NCI-H748 treated with DMSO at 0.1 percent for 48 hours (cell line): ENCODE measurements at places on chromosomes 11 and 22.

- no peak for DNase-seq
These were observed 15.8 kb upstream of the CHADL start for GRCh38 chr22:41256254-41257253.

DNA sequence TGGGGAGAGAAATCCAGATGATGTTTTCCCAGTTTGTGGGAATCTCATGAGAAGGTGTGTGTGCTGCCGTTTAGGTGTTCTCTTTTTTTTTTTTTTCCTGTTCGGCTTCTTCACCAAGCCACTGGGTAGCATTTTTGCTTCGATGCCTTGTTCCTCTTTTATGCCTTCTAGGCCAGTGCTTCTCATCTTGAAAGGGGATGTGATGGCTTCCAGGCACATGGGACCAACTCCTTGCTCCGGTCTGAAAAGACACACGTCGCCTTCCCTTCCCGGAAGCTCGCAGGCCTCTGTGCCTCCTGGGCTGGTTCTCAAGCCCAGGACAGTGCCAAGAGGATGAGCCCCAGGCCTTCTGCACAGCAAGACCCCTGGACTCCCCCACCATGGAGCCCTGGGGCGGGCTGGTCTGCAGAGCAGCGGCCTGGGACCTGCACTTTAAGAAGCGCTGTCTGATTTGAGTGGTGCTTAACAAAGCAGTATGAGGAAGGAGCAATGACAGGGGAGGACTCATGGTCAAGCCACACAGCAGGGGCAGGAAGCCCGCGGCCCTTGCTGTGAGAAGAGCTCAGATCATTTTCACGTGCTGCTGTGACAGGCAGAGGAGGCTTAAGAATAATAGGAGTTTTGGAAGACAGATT lies 158.8 kb downstream of the MPPED1 start:
- no peak for DNase-seq

DNA sequence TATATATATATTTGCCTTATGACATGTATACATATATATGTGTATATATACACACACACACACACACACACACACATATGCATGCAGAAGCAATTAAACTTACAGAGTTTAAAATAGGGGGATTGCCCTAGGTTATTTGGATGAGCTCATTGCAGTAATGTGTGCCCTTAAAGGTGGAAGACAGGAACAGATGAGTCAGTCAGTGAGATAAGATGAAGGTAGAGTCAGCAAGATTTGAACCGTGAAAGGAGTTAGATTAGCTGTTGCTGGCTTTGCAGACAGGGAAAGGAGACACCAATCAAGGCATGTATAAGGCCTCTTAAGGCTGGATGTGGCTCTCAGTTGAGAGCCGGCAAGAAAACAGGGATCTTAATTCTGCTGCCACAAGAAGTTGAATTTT lies 902.4 kb upstream of the RAG2 start:
- DNase-seq = no peak

GRCh38 chr11:28476049-28476448 lies 367.9 kb downstream of the METTL15 start:
- DNase-seq = no peak

DNA sequence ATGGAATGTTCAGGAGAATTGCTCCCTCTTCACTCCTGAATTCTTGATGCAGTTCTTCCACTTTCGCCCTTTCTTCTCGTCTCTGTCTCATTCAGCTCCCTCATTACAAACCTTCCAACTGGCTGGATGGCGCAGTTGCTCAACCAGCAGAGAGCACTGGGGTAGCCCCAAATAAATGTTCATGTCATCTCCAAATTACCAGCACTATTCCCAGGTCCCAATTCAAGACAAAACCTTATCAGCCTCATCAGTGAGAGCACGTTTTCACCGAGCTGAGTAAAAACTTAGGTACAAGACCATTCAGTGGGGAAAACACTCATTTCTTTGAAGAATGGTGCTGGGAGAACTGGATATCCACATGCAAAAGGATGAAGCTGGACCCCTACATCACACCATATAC lies 120.0 kb downstream of the MED15 start:
- DNase-seq = no peak

DNA sequence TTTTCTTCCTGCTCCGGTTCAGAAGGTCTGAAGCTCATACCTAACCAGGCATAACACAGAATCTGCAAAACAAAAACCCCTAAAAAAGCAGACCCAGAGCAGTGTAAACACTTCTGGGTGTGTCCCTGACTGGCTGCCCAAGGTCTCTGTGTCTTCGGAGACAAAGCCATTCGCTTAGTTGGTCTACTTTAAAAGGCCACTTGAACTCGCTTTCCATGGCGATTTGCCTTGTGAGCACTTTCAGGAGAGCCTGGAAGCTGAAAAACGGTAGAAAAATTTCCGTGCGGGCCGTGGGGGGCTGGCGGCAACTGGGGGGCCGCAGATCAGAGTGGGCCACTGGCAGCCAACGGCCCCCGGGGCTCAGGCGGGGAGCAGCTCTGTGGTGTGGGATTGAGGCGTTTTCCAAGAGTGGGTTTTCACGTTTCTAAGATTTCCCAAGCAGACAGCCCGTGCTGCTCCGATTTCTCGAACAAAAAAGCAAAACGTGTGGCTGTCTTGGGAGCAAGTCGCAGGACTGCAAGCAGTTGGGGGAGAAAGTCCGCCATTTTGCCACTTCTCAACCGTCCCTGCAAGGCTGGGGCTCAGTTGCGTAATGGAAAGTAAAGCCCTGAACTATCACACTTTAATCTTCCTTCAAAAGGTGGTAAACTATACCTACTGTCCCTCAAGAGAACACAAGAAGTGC lies 661 bp upstream of the MALAT1 start:
- peak; percentile 73 for DNase-seq

- no peak for DNase-seq
These were observed 9.7 kb upstream of the CENATAC start for GRCh38 chr11:118988280-118988679.

GRCh38 chr11:57338142-57338541 lies at the start of gene P2RX3:
TSS of gene P2RX3 (plus strand) at chr11:57338352. CDS start at chr11:57338551, 199 bp downstream.
- DNase-seq = no peak

DNA sequence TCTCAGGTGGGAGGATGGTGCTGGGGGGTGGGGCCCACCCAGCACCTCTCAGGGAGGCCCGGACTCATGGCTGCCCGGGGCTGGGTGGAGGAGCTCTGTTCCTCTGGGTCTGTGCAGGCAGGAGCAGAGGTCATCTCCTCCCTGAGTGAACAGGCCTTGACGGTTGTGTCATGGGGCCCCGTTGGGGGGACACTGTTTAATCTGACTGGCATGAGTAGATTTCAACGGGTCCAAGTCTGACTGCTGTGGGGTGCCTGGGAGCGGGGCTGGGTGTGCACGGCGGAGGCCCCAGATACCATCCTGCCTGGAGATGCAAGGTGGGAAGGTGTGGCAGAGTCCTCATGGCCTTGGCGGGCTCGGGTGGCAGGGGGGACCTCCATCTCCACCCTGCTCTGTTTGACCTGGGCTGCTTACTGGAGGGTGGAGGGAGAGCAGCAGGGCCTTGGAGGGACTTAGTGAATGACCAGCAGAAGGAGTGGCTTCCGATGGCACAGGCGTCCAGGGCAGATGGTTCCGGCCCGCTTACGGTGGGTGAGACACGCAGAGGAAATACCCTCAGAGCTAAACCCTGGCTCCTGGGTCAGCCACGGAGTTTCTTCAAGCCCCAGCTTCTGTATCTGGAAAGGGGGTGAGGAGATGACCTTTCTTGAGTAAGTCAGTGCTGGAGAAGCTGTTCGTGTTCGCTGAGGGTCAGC lies 48.7 kb downstream of the SMIM38 start:
- no peak for DNase-seq

DNA sequence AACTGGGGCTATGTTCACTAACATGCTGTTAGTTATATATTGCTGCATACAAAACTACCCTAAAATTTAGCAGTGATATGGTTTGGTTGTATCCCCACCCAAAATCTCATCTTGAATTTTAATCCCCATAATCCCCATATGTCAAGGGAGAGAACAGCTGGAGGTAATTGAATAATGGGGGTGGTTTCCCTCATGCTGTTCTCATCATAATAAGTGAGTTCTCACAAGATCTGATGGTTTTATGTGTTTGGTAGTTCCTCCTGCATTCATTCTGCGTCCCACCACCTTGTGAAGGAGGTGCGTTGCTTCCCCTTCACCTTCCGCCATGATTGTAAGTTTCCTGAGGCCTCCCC lies 10.0 kb upstream of the PATL1 start:
- DNase-seq = no peak

GRCh38 chr11:32028201-32028600 lies 62.7 kb upstream of the RCN1 start:
- DNase-seq = no peak

GRCh38 chr11:7332451-7332850 lies 80.7 kb downstream of the SYT9 start:
- no peak for DNase-seq

- no peak for DNase-seq
These were observed 50.3 kb downstream of the TRIOBP start for GRCh38 chr22:37747080-37747714.

GRCh38 chr11:30583476-30584280 lies 2.5 kb downstream of the MPPED2 start:
- DNase-seq = no peak

GRCh38 chr11:62020661-62021060 lies 53.2 kb upstream of the FTH1 start:
- no peak for DNase-seq

DNA sequence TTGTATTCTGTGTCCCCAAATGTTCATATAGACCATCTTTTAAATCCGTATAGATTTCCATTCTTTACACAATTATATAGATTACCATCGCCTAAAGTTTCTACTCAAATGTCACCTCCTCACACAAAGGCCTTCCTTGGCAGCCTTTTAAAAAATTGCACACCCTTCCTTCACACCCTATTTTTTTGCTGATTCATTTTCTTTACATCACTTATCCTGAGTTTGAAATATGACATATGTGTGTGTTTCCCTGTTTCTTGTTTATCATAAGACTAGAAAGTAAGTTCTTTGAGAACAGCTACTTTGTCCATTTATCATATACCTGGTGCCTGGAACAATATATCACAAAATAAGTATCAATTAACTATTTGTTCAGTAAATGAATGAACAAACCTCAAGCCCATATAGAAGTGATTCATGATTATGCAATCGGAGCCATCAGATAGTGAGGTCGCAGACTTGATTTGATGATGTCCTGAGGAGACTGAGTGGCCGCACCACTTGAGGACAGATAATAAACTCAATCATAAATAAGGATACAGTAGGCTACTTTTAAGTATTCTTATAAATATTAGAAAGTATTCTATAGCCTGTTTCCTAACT lies 327.4 kb upstream of the ZC3H12C start:
- no peak for DNase-seq

DNA sequence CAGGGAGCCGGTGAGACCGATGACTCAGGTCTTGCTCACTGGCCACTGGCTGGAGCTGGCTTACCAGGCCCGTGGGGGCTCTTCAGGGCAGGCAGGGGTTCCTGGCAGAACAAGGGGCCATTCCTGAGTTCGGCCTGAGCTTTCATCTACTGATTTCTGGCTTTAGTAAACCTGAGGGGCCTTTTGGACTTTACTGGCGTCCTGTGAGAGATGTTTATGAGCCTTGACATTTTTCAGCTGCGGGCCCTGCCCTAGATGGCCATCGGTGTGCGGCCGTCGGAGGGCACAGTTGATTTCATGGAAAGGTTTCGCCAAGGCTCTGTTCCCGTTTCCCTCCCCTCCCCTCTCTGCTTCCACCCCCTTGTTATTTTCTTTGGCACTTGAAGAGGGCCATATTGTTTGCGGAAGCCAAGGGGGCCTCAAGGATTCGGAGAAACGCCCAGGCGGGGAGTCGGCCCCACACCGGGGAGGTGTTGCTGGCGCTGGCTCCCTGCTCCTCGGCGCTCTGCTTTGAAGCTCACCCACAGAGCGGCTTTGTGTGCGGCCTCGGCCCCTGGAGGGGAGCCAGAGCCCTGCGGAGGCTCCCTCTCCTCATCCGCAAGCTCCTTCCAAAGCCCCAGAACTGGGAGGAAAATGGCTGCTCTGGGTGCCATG lies 17.7 kb downstream of the ELF5 start:
- no peak for DNase-seq

DNA sequence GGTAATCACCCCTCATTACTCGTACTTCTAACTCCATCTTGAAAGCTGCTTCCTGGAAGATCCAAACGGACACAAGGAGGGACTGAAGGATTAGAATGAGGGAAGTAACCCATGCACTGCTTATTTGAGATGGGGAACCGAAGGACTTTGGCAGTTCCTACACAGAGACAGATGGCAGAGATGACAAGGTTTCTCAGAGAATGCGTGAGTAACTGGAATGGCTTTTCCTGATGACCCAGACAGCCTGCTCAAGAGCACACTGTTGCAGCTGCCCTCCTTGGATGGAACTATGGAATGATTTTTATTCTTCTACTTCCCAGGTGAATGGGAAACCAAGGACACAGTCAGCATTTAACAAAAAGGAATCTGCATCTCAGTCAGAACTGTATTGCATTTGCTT lies 7.3 kb downstream of the KCNJ11 start:
- DNase-seq = no peak

- no peak for DNase-seq
These were observed 22.7 kb downstream of the GRAMD1B start for GRCh38 chr11:123452794-123453193.

DNA sequence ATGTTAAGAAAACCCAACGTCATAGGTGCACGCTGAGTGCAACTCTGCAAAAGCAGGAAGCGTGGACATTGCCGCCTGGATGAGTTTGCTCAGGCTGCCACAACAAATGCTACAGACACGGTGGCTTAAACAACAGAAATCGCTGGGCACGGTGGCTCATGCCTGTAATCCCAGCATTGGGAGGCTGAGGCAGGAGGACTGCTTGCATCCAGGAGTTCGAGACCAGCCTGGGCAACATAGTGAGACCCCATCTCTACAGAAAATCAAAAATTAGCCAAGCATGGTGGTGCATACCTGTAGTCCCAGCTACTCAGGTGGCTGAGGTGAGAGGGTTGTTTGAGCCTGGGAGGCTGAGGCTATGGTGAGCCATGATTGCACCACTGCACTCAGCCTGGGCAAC lies 13.4 kb upstream of the PGA3 start:
- DNase-seq = no peak

GRCh38 chr11:2913019-2913431 lies 16.2 kb downstream of the PHLDA2 start:
- DNase-seq = no peak

DNA sequence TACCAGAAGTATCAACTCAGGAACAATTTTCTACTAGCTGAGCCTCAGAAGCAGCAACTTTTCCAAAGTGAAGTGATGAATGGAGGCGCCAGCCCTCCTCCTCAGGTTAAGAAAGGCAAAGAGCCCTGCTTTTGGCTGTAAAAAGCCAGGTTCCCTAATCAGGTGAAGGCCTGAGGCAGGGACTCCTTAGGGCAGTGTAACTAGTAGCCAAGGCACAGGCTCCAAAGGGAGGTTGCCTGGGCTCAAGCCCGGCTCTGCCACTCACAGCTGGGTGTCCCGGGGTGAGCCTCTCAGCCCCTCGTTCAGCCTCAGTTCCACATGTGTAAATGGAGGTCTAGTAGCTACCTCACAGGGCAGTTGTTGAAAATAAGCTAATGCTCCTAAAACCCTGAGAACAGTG lies 19.5 kb downstream of the TSKU start:
- no peak for DNase-seq

DNA sequence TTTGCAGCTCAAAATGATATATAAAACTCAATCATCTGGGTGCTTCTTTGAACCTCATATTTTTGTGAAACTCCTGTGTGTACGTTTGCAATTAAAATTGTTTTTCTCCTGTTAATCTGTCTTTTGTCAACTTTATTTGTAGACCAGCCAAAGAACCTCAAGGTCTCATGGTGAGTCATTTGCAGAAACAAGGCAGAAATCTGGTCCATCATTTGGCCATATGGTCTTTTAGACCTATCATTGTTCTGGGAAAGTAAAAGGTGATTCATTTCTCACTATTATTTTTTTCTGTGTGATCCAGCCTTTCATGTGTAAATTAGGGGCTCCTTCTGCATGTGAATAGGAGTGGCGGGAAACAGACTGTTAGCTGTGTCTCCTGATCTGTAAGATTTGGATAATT lies 399.1 kb upstream of the DDI1 start:
- no peak for DNase-seq

- DNase-seq = no peak
These were observed 28.6 kb downstream of the FAM76B start for GRCh38 chr11:95760941-95761340.
